Activated T-helper 1 cell treated with anti-CD3 and anti-CD28 coated beads, Interleukin-2, amount 50 U/mL, for 16 hours (primary cell): ENCODE measurements at places on chromosomes 1 and 21.

DNA sequence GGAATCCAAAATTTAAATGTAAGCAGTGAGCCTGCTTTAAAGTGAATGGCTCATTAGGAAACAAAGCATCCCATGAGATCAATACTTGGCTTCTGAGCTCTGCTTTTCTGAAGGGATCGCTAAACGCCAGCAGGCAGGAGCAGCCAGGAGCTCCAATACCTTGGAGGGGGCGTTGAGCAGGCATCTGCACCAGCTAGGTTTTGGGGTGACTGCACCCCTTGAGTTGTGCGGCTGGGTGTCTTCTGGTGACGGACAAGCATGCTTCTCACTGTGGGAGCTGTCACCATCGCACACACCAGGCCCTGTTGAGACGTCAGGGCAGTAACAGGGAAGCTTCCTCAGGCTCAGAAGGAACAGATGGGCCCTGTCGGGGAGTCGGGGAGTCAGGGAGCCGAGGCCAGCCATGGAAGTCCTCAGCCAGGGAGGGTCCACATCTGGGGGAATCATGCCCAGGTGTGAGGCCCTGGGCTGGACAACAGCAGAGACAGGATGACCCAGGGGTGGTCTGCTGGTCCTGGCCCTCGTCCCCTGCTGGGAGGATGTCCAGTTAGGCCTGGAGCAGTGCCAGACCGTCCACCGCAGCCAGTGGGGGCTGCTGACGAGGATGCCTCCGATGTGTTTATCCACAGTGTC, 57.9 kb upstream of the ADARB1 start:
- no peak for DNase-seq

DNA sequence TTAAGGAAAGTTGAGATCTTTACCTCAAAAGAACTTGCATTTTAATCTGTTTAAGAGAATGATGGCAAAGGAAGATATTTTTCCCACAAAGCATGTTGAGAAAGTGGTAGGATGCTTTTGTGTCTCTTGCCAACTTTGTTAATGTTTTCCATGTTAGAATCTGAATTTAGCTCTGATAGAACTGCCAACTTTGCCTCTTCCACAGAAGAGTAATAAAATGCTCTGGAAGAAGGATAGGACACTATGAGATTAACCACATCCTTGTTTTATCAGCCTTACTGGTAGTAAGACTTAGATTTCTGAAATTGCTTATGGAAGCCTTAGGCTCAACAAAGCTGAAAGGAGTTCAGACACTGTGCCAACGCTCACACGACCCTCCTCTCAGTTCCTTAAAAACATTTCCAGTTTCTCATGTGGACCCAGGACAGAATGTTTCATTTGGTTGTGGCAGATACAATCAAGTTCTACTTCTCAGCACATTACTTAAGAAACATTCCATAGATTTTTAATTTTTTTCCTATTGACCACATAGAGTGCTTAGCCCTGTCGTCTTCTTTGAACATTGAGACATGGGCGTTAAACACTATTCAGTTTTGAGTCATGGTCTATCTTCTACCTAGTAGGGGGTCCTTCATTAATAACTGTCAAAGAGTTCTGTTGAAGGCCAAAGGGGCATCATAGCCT, 59.0 kb downstream of the MTR start:
- no peak for DNase-seq

DNA sequence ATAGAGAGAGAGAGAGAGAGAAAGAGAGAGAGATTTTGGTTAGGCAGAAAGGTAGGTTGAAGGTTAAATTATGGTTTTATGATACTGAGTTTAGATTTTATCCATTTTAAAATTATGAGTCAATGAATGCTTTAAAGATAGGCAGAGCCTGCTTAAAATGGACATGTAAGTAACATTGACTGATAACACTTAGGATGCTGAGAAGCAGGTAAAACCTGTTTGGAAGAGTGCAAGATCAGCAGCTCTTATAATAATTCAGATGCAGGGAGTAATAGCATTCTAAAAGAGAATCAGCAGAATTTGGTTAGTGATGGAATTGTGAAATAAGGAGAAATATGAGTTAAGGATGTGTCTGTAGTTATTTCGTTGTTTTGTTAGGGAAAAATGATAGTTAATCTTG, 446.6 kb downstream of the PLA2G4A start:
- DNase-seq = no peak

- DNase-seq = no peak
Observed at GRCh38 chr21:37700641-37701202, 215.5 kb downstream of the KCNJ6 start.

- no peak for DNase-seq
Observed at GRCh38 chr21:41928621-41929220, 25.1 kb downstream of the C2CD2 start.

DNA sequence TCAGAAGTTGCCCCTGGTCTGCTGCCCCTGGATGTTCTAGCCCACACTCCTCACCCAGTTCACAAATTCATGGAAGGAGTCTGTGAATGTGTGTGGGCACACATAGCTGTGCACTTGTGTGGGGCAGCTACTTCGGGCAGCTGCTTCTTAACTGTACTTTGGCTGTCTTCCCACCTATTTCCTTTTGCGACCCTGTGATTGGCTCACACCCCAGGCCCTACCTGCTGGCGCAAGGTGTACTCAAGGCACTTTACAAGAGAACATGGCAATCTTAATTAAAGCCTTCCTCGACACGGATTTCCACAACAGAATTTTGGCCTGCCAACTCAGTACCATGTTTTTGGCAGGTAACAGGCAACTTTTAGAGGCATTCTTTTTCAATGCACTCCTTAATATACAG, 86.5 kb upstream of the CTTNBP2NL start:
- DNase-seq = no peak
